Stimulated activated CD8-positive, alpha-beta memory T cell treated with anti-CD3 and anti-CD28 coated beads, Interleukin-12 subunit alpha, Interleukin-12 subunit beta, amount 100 ng/mL, for 4 hours (primary cell): ENCODE measurements at places on chromosomes 5 and 9.

GRCh38 chr5:159897786-159898393 lies 18.4 kb upstream of the ADRA1B start:
- no peak for DNase-seq

DNA sequence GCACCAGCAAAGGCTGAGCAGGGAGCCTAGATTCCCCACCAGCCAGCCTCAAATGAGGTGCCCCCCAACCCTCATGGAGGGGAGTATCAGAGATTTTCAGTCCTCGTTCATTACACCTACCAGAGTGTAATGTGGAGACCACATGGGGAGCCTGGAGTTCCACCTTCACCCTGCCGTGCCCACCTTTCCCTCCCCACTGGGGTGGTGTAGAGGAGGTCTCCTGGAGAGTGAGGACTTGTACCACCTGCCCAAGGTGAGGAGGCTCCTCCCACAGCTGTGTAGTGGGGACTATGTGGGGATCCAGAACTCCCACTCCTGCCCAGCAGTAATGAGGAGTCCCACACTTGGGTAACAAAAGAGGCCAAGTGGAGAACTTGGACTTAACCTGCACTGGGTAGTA lies 221.8 kb downstream of the SAXO1 start:
- no peak for DNase-seq

- no peak for DNase-seq
Measured at GRCh38 chr5:62432621-62433064, 20.1 kb downstream of the IPO11 start.

DNA sequence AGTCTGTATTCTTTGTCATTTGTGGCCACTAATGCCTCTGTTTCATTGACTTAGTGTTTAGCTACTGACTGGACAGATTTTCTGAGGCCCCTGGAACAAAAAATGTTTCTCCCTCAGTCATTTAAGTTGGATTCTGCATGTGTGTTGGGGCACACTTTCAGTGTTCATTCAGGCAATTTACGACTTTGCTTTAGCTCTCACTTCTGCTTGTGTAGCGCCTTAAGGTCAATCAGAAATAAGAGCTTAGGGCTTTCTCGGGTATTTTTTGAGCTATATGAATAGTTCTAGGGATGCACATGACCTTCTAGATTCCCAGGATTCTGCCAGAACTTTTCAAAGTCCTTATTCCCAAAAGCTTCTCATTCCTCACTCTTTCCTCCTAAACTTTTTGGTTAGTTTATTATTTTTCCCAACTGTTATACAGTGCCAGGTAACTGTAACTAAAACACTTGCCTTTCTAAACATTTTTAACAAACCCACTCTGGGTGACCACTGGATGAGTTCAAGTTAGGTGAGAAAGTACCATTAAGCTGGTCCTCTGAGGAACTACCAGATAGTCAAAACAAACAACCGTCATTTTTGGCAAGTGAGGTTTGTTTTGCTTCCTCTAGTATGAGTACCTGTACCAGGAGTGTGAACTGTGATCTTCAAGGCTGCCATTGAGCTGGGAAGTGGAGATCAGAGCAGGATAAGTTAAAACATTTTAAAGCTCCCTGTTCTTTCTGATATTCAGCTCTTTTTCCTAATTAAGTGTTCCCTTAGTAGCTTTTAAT lies 571.3 kb upstream of the TLE4 start:
- DNase-seq = no peak

DNA sequence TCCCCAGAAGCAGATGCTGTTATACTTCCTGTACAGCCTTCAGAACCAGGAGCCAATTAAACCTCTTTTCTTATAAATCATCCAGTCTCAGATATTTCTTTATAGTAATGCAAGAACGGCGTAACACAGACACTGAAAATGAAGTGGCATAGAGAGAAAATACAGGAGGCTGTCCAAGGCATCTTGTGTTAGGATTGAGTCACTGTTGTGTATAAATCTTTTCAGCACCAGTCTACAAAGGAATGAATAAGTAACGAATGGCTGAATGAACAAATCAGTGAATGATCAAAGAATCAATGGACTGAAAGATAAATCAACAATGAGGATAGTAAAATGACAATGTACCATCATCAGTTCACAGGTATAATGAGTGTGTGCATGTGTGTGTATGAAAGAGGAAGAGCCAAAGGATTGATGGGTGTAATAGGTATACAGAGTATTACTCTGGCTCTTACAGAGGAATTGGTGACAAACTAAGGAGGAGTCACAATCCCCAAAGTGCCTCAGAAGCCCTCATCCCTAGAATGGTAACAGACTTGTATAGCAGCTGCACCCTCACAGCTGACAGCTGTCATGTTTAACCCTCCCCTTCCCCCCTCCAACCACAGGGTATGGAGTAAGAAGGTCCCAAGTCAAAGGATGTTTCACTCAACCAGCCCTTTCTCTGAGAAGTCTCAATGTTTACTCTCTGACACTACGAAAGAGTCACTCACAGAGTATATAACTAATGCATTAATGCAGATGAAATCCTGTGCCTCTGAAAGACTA lies 29.8 kb upstream of the MIER3 start:
- no peak for DNase-seq

- DNase-seq = no peak
Measured at GRCh38 chr5:151023651-151024050, 3.3 kb downstream of the GPX3 start.

DNA sequence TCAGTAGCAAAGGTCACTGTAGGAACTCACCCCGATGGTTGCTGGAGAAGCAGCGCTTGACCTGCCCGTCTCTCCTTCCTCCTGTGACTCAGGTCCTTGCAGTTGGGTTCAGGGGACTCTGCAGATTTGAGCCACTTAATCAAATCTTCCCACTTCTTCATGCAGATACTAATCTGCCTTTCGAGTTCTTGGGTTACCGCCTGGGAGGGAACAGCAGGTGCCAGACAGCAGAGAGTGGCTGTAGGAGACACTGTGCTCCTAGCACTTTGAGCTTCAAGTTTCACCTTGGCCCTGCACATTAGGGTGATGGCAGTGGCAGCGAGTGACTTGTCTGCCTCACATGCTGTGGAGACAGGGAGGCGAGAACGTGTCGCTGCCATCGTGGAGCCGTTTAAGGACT lies 478.3 kb downstream of the PSAT1 start:
- DNase-seq = no peak
